ENCODE measurements at places on chromosomes 2 and 18.

GRCh38 chr2:120347396-120348060, 1.6 kb downstream of the INHBB start:
- no peak for DNase-seq

- DNase-seq, result no peak
These were observed 7.2 kb upstream of the NEU4 start for GRCh38 chr2:241801611-241802420.

DNA sequence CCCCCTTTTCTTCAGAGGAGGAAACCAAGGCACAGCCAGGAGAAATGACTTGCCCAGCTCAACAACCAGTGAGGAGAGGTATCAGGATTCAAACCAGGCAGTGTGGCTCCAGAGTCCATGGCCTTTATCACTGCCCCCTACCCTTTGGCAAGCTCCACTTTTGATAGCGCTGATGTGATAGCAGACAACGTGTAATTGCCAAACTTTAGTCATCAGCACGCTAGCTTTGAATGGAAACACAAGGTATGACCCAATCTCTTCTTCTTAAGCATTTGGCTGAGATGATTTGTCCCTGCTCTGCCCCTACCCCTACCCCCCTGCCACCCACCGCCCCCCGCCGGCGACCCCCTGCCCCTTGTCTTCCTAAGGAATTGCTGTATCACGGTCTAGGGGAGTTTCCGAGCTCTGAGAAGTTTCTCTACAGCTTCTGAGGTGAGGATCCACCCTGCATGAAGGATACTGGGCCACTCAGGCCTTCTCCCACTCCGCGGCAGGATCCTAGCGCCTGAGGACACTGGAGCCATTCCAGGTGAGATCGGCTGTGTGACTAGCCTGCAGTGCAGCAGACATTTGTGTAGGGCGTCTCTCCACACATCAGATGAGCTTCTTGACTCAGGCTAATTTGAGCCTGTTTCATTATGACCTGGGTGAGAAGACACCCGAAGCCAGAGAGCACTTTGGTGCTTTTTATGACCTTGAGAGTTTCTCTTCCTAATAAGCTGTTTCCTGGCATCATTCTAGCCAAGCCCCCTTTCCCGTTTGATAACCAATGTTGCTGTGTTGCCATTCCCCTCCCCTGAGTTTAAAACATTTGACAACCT, 75.1 kb upstream of the MAP4K4 start:
- DNase-seq, result no peak

- no peak for DNase-seq
These were observed 11.5 kb downstream of the DPP4 start for GRCh38 chr2:162062559-162062958.

DNA sequence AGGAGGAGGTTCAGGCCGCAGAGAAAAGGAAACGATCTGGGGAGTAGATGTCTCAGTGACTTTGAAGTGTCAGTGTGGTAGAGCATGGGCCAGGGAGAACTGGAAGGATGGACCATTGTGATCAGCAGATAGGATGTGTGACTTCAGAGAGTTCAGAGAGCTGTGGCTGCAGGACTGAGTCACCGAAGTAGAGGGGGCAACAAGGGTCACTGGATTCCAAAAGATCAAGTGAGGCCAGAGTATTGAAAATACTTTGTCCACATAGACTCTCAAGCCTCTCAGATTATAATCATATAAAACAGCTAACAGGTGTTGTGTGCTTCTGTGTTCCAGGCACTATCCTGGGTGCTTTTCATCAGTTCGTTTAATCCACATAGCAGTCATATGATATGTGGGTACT, 99.4 kb downstream of the CRIM1 start:
- no peak for DNase-seq

GRCh38 chr2:18740474-18740881, 151.1 kb upstream of the NT5C1B start:
- DNase-seq, result no peak

DNA sequence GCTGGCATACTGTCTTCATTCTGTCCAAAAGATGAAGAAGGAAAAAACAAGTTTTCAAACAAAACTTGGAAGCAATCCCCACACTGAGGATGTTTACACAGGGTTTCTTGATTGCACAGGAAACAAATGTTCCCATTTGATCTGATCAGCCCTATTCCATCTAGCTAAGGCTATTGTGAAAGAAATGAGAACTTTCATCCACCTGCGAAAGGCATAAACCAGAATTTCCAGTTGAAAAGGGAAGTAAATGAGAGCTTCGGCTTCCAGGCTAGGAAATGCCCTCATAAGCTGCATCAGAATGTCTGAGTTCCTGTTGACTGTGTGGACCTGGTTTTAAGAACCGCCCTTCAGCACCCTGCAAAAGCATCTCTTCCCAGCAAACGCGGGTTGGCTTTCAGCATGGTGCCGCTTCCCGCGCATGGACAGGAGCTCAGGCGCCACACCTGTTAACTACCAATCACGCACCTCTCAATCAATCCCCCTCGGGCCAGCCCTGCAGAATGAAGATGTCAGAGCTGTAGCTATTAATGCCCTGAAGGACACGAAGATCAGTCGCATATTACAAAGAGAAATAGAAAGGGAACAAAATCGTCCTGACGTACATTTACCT, 850.4 kb downstream of the GALR1 start:
- no peak for DNase-seq

DNA sequence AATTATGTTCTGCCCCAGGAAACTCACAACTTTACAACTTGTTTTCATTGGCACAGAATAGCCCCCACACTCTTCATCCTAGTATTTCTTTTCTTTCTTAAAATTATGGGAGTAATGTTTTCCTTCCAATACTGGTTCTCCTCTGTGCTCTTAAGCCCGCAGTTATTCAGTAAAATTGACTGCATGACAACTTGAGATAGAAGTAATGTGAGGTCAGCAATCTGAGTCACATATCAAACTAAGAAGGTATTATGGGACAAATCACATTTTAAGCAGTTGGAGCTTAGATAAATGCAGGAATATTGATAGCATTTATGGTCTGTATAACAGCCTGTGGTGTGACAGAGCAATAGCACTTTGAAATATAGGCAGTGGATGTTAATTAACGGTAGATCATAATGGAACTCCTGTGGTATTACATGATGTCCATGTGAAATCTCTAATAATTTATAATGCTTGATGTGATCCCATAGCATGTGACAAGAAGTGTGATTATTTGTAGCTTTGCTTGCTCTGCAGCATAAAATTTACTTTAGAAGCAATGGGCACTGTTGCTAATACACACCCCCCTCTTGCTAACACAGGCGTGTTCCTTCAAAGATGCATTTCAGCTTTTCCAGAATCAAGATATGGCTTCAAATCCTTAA, 351.4 kb upstream of the CDH20 start:
- no peak for DNase-seq

DNA sequence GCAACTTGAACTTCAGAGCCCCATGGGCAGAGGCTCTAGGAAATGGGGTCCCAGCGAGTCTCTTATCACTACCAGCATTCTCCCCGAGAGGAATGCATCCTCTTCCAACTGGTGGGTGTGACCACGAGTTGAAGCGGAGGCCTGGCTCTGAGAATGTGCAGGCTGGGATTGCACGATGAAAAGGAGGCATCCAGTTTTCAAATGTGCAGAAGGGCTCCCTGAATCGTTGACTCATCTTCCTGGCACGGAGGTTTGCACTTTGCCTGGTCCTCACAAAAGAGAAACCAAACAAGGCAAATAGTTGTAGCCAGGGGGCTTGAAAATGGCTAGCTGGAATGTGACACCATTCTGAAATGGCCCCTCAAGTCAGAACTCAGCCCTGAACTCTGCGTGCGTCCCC, 216.7 kb downstream of the GLI2 start:
- DNase-seq, result no peak

GRCh38 chr2:28539118-28539541, 43.3 kb downstream of the PLB1 start:
- no peak for DNase-seq

DNA sequence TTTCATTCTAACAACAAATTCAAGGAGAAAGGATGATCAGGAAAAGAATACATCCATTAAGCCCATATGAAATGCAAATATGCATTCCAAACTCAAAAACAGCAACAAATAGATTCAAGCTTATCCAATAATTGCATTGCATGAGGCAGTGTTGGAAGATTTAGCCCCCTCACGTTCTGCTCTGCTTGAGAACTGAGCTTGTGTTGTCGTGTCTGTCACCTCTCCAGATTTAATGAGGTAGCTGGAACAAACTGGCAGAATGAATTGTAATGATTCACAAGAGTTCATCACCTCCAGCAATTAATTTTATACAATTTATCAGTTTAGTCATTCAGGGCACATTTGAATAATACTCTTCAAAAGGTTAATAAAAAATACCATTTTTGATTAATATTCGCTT, 54.8 kb downstream of the AP1S3 start:
- DNase-seq, result no peak

- no peak for DNase-seq
These were observed 31.8 kb upstream of the RMDN2 start for GRCh38 chr2:37893327-37893726.
